ENCODE measurements at places on chromosomes 4 and X.

DNA sequence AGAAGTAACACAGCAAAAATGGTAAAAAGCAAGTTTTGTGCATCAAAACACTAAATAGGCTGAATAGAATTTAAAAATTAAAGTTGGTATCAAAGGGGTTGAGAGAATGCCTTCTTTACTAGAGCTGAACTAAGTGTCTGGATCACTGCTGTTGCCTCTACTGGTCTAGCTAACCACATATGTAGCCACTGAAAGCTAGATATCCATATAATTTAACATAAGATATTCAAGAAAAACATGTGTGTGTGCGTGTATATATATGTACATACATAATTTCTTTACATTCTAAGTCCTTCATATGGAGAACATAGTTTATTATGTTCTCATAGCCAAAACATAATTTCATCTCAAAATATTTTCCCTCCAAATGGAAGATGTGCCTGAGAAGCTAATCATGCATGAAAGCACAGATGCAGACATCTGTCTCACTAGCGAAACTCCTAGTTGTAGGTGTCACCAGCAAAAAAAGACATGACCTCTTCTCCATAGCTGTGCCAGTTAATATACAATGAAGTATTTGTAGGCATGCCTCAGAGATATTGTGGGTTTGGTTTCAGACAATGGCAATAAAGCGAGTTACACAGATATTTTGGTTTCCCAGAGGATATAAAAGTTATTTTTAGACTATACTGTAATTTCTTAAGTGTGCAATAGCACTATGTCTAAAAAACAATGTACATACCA, 47.3 kb downstream of the PDE5A start:
- no peak for DNase-seq

GRCh38 chrX:10831716-10832502, 211.5 kb upstream of the MID1 start:
- no peak for DNase-seq

GRCh38 chrX:68396953-68397352, 36.3 kb downstream of the OPHN1 start:
- DNase-seq, result no peak

DNA sequence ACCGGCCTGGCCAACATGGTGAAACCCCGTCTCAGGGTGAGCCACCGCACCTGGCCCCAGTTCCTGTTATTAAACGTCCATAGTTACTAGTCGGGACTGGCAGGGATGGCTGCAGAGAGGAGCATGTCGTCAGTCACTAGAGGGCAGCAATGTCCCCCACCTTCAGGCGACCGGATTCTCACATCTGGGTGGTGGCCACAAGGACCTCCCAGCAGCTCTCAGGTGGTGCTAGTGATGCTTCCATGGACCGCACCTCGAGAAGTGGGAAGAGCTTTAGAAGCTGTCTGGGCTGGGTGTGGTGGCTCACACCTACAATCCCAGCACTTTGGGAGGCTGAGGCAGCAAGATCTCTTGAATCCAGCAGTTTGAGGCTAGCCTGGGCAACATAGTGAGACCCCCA, 13.3 kb upstream of the IL3RA start:
- no peak for DNase-seq

DNA sequence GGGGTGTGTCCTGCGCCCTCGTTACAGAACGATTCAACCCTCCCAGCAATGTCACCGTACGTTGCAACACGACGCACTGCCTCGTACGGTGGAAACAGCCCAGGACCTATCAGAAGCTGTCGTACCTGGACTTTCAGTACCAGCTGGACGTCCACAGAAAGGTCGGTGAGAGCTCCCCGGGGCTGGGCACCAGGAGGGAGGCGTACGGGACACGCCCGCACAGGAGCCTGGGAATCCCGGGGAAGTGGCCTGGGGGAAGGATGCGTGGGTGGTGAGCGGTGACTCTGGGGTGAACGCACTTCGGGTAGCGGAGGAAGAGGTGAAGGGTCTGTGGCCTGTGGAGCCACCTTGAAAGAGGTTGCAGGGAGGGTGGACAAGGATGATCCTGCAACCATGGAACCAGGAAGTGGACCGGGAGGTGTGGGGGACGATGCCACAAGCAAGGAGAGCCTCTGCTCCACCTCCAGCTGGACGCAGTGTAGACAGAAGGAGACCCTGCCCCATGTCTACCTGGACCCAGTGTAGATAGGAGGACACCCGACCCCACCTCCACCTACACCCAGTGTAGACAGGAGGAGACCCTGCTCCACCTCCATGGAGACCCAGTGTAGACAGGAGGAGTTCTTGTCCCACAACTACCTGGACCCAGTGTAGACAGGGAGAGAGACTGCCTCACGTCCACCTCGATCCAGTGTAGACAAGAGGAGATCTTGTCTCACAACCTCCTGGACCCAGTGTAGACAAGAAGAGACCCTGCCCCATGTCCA, 25.9 kb downstream of the CSF2RA start:
- DNase-seq, result no peak

DNA sequence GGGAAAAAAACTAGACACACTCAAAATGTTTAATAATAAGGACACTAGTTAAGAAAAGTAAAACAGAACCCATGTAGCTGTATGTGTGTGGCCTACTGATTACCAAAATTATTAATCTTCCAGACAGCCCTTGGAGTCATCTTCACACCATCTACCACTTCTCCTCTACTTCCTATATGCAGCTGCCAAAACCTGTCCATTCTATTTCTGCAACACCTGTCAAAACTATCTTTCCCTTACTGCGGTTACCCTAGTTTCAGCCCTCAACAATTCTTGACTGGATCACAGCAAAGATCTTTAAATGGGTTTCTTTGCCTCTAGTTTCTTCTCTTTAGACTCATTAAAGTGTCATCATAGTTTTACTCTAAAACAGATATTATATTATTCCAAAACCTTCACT, 72.6 kb downstream of the GPR82 start:
- no peak for DNase-seq

Data from NCI-H1048 (cell line).